Activated naive CD4-positive, alpha-beta T cell (primary cell): ENCODE measurements at places on chromosomes 11 and 22.

DNA sequence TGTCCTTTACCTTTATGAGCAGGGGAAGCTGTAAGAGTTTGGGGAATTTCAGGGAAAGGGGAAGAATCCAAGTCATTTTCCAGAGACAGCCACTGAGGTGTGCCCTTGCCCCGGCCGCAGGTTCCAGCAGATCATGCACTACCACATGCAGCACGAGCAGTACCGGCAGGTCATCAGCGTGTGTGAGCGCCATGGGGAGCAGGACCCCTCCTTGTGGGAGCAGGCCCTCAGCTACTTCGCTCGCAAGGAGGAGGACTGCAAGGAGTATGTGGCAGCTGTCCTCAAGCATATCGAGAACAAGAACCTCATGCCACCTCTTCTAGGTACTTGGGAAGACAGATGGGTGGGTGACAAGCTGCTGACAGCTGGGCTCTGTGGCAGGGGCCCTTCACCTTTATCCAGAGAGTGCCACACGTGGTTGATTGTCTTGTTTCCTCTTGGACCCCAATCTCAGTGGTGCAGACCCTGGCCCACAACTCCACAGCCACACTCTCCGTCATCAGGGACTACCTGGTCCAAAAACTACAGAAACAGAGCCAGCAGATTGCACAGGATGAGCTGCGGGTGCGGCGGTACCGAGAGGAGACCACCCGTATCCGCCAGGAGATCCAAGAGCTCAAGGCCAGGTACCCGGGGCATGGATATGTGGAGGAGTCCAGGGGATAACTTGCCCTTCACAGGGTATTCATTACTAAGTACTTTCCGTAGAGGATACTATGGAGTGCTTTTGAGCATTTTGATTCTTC lies 5.8 kb upstream of the HMBS start:
- DNase-seq = no peak

- no peak for DNase-seq
Measured at GRCh38 chr11:125347261-125347585, 148.8 kb downstream of the FEZ1 start.

GRCh38 chr11:43542750-43543712 lies 137.5 kb upstream of the HSD17B12 start:
- DNase-seq = no peak

GRCh38 chr11:118921929-118922744 lies 3.6 kb downstream of the BCL9L start:
- DNase-seq = no peak

DNA sequence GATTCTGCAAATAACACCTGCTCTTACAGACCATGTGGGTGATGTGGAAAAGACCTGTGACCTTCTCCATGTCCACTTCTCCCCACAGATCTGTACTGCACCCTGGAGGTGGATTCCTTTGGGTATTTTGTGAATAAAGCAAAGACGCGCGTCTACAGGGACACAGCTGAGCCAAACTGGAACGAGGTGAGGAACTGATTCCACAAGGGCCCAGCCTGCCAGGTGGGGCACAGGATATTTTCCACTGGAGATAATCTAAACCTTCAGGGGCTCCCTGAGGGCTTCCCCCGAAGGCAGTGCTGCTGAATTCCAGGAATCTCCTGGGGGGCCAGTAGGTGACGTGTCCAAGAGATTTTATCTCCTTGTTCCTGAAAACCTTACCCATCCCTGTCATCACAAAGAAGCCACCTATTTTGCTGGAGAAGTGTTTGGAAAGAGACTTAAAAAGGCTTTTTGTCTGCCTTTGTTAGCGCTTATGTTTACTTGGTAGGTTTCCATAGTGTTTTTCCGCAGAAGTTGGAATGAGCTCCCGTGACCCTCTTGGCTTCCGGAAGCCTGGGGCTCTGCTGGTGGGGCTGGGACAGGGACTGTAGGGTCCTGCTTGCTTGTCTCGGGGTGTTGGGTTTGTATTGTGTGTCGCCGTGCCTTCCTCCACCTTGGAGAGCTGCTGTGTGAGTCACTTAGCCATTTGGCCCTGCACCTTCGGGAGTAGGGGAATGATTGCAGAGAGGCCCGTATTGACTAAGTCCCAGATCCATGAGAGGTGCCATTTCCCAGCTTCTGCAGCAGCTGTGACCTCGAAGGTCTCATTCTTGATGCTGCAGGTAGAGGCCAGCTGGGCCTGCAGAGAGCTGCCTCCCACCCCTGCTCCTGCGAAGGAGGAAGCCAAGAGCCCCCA lies 112.4 kb downstream of the BCR start:
- DNase-seq = no peak

GRCh38 chr11:108975026-108975425 lies 310.2 kb downstream of the DDX10 start:
- DNase-seq = no peak

GRCh38 chr22:47691152-47691895 lies 928.9 kb downstream of the TBC1D22A start:
- DNase-seq = no peak

DNA sequence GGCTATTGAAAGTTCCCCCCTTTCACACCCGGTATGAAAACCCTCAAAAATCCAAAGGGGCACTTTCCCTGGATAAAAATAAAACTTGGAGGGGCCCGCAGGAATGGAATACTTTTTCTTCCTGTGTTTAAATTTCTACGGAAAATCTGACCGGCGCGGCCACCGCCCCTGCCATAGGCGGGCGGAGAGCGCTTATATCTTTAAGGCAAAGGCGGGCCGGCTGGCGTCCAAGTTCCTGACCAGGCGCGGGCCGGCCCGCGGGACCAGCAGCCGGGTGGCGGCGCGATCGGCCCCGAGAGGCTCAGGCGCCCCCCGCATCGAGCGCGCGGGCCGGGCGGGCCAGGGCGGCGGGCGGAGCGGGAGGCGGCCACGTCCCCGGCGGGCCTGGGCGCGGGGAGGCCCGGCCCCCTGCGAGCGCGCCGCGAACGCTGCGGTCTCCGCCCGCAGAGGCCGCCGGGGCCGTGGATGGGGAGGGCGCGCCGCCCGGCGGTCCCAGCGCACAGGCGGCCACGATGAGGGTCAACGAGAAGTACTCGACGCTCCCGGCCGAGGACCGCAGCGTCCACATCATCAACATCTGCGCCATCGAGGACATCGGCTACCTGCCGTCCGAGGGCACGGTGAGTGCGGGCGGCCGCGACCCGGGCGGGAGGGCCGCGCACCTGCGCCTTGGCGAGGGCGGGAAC lies at the start of gene ANO1:
Gene ANO1, plus strand, starts transcription at position 223 of the 686 bp plus-strand sequence. Its CDS starts 290 bp downstream, at position 513.
- DNase-seq = no peak

- no peak for DNase-seq
Measured at GRCh38 chr22:43570531-43571165, 158.8 kb downstream of the MPPED1 start.

DNA sequence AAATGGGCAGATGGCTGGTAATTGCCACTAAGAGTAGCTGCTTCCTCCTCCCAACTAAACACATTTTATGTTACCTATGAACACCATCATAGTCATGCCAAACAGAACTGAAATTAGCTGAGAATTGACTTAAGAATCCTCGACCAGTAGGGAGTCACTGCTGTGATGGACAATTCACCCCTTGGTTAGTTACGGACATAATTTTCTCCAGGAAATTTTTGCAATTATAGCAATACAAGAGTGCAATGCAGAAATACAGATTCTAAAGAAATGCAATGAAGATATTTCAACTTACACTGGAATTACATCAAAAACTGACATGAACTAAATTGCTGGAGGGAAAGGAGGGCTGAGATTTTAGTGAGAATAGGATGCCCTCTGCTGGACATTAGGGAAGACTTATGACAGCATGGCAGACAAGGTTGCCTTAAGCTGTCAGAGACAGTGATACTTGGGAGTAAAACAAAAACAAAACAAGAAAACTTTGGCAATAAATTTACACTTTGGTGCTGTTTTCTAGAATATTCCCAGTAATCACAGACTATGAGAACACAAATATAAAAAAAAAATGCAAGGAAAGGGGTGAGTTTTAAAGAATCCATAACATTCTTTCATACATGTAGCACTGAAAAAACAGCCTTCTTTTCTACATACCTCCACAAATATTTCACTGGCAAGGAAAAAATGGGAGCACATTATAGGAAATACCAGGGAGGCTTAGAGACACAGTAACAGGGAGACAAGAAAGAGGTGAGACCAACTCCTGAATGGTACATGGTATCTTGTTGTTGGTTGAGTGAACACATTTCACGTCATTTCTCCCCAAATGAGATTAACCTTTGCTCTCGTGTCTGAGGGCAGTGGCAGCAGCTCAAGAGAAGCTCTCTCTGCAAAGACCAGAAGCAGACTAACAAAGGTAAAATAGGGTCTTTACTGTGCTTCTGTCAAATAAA lies 11.2 kb upstream of the PPP2R1B start:
- no peak for DNase-seq

DNA sequence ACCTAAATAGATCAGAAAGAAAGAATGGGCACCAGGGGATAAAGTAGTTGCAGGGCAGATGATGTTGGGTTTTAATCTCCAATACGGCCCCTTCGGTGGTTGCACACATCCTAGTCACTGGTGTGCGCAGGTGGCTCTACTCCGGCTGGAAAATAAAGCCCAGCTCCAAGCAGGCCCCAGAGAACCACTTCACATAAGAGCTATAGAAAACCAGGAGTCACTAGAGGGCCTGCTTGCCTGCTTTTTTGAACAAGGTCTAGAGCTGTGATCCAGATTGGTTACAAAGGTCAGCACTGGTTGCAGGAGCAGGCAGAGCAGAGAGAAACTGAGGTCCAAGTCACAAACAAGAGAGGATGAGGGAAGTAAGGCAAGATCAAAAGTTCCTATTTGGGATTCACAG lies 41.5 kb upstream of the MS4A8 start:
- DNase-seq = no peak

DNA sequence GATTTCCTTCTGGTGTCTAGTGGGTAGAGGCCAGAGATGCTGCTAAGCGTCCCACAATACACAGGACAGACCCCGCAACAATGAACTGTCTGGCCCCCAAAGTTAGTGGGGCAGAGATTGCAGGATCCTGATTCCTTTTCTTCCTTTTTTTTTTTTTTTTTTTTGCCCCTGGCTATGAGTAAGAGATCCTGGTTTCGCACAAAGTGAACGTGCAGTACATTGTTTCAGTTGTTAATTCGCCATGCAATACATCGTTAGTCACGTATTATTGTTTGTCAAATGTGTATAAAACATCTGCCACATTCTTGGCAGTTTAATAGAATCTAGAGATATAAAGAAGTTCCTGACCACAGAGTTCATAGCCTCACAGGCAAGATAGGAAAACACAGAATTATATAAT lies 20.2 kb downstream of the ST3GAL4 start:
- DNase-seq = no peak

GRCh38 chr22:47540011-47540410 lies 777.6 kb downstream of the TBC1D22A start:
- no peak for DNase-seq

DNA sequence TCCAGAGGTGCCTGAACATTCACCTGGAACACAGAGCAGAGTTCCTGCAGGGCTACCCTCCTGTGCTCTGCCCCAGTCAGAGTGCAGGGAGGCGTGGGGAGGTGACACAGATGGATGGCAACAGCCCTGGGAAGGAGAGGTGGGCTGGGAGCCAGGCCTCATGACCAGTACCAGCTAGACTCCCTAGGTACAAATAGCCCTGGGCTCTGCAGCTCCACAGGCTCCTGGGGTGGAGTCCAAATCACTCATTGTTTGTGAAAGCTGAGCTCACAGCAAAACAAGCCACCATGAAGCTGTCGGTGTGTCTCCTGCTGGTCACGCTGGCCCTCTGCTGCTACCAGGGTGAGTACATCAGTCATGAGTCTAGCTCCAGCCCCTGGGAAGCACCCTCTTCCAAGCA lies at the start of gene SCGB1D2:
Gene SCGB1D2, plus strand, starts transcription at position 219 of the 400 bp plus-strand sequence. Its CDS starts 69 bp downstream, at position 288.
- no peak for DNase-seq

GRCh38 chr11:113373306-113373705 lies 14.3 kb upstream of the ANKK1 start:
- DNase-seq = no peak

- DNase-seq = no peak
Measured at GRCh38 chr11:69703768-69704507, at the start of gene FGF19. Gene FGF19, minus strand, starts transcription at chr11:69704022. Its CDS starts 146 bp downstream, at chr11:69703876.

- no peak for DNase-seq
Measured at GRCh38 chr11:33197915-33198727, 36.8 kb upstream of the CSTF3 start.

- no peak for DNase-seq
Measured at GRCh38 chr22:49499433-49500075, 328.1 kb downstream of the BRD1 start.

- DNase-seq = no peak
Measured at GRCh38 chr11:90363739-90364138, 140.9 kb upstream of the CHORDC1 start.

DNA sequence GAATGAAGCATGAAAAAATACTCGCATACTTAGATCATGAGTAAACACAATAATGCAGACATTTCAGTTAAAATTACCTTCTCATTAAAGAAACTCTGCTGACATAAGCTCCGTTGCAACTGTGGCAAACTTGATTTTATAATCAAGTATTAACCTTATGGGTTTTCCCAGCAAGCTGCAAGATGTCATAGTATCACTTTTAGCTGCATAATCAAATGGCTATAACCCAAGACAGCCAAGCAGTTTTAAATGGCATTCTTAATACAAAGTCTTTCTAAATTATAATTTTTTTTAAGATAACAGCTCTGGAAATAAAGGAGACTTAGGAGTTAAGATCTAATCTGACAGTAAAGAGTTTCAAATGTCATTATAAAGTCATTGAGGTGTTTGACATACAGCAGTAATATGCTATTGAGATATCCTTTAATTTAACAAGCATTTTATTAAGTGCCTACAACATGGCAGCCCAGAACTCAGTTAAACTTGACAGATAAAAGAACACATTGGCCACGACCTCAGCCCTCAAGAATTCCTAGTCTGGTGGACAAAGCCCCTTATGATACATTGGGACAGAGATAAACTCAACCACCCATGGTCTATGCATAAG lies 163.1 kb upstream of the FAT3 start:
- DNase-seq = no peak

- DNase-seq = no peak
Measured at GRCh38 chr22:37294747-37295146, 12.4 kb downstream of the CYTH4 start.

- peak; percentile 8 for DNase-seq
Measured at GRCh38 chr22:43060183-43060582, 29.0 kb downstream of the TTLL1 start.

- DNase-seq = no peak
Measured at GRCh38 chr22:33400061-33400840, 342.1 kb upstream of the SYN3 start.

DNA sequence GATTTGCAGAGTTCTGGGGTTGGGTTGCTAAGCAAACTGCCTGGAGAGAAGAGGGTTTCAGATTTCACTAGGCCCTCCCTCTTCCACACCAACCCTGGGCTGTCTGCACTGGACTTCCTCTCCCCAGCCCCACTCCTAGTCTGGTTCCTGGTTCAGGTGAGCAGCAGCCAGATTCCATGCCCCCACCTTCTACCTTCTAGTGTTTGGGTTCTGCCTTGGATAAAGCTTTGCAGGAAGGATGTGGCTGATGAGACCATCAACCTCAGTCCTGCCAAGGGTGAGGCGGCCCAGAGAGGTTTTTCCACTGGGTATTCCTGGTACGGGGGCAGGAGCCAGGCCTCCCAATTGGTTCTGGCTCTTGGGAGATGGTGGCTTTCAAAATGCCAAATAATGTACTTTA lies 68.3 kb downstream of the BCR start:
- no peak for DNase-seq

DNA sequence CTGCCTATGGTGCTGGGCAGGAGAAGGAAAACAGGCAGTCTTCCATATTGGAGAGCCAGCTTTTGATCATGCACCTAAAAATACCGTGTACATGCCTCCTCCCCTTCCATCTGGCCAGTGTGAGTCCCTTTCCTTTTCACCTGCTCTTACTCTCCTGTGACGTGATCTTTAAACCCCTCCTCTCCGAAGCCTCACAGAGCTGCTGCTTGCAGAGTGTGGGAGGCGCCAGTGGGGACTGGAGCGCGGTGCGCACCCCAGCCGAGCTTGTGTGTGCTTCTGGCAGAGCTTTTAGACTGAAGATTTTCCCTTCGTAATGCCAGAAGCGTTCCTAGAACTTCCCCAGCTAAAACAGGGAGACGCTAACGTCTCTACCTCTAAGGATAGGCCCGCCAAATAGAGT lies 29.8 kb downstream of the MUC6 start:
- DNase-seq = no peak
